ENCODE measurements at places on chromosomes 12 and 14. TPM values are rescaled to one million over a fixed set of nuclear protein-coding genes. Genes with fewer than 3 reads are reported as not detected.

DNA sequence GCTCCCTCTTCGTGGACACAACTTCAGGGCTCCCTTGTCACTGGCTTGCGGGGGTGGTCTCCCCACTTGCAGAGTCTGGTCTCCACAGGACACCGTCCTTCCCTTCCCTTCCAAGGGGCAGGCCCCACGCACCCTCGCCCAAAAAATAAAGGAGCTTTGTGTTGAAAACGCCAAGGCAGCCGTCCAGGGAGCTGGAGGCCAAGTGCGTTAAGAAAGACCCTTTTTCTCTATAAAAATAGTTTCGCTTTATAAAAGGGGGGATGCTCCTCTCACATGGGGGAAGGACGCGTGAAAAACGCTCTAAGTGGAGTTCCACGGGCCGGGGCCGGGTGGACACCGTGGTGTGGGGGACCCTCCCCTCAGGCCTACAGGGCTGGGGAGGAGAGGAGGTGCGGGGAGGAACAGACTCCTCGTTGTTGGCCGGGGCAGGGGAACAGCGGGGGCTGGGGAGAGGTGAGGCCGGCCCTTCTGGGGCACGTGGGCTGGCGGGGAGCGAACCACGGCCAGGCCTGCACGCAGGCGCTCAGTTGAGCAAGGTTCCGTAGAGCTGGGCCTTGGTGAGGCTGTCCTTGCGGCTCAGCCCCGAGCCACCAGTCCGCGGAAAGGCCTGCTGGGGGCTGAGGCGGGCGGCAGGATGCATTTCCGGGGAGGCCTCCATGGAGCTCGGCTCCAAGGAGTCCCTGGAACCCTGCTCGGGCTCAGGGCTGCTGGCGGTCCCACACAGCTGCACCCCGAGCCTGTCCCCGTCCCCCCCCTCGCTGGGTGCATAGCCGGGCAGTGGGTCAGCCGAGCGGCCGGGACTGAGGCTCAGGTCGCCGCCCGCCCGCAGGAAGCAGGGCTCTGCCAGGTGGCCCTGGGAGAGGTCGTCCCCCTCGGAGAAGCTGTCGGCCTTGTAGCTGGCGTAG, 49.5 kb downstream of the BEGAIN start:
- no peak for DNase-seq

IL26 gene
- polyA plus RNA-seq, result not detected

GRCh38 chr12:19833775-19834501, 394.6 kb downstream of the AEBP2 start:
- no peak for DNase-seq

NOPCHAP1 gene
- polyA plus RNA-seq, result 12.2 TPM

- no peak for DNase-seq
Observed at GRCh38 chr12:130523863-130524614, 186.4 kb downstream of the PIWIL1 start.

Measured in hindlimb muscle (tissue), 1 donor.